ENCODE measurements at places on chromosomes 2 and 18. TPM values are rescaled to one million over a fixed set of nuclear protein-coding genes. Genes with fewer than 3 reads are reported as not detected.

KANSL1L gene
- 7.7 TPM for total RNA-seq

GKN2 gene
- total RNA-seq = not detected

HOXD4 gene
- 1.6 TPM for total RNA-seq

RGPD3 gene
- total RNA-seq = 0.05 TPM

PEX13 gene
- 44.1 TPM for total RNA-seq

FRZB gene
- total RNA-seq = 12.8 TPM

CAPN14 gene
- total RNA-seq = 0.08 TPM

SCN3A gene
- 0.80 TPM for total RNA-seq

DNA sequence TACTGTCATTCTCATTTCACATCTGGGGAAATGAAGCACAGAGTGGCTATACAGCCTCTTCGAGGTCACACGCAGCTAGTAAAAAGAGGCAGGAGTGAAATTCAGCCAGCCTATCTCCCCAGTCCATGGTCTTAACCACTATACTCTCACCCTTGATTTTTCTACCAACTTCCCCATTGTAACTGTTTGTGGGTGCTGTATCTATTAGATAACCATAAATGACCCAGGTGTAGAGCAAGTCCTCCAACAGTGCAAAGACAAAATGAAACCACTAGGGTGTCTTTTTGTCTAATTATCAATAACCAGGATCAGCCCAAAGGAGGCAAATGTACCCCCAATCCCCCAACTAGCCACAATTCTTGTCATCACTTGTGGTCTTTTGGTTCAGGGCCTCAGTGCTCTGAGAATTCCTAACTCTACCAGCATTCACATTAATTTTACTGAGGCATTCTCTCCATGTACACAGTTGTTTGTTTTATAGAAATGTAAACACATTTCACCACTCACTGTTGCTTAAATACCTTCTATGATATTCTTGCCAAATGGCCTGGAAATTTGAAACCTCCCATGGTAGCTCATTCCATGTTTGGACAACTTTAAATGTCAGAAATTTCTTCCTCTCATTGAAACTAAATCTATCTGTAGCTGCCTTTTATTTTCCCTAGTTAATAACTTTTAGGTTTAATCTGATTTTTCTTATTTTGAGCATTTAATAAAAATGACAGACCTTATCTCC lies 58.7 kb downstream of the SLC40A1 start:
- no peak for DNase-seq

DNA sequence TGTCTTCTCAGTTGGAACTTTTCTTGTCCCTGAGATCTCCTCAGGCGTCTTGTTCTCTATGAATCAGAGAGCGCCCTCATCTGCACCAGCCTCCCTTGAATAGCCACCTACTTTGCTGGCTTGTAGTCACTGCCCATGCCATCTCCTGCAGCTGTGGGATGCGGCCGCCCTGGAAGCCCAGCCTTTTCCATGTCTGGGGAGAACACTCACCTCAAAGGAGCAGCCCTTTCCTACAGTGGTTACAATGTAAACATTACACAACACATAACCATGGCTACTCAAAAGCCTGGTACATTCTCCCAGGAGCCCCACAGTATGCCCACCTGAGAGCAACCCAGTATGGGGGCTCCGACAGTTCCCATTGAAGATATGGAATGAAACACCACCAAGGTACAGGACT lies 351.0 kb downstream of the EN1 start:
- DNase-seq = no peak

DNA sequence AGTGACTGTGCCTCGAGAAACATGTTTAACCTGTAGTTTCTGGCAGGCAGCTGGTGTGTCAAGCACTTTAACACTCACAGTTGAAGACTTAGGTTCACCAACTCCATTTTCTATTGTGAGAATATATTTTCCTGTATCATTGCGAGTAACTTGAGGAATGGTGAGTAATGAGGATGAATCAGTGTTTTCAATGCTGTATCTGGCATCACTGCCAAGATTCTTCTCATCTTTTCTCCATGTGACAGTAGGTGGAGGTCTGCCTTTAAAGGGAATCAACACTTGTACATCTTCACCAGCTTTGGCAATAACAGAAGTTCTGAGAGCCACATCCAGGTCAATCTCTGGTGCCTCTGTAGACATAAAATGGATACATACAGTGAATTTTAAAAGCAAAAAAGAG lies 72.8 kb downstream of the PLEKHA3 start:
- DNase-seq = no peak

DNA sequence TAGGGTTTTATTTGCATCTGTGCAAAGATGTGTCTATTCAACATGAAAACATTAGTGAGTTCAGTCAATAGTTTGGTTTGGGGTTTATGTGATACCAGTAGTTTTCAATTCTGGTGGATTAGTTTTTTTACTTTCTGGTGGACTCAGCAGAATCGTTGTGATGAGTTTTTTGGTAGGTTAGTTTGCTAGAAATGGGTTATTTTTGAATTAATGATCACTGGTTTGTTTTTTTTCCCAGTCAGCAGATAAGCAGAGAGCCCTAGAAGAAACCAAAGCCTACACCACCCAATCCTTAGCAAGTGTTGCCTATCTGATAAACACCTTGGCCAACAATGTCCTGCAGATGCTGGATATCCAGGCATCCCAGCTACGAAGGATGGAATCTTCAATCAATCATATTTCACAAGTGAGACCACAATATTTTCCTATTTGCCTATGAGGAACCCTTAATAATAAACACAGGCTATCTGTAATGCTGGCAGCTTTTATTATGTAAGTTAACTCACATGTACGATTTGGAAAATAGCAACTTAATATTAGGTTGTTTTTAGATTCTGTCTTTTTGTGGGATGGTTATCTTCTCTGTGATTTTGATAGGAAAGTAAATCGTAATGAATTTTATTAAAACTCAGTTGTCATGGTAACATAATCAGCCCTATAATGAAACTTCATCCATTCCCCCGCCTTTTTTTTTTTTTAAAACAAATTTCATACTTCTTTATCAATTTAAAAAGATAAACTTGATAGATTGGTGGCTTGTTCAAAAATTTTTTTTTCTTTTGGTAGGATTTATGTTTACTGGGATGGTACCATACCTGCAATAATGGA lies 38.7 kb downstream of the ABI2 start:
- no peak for DNase-seq

DNA sequence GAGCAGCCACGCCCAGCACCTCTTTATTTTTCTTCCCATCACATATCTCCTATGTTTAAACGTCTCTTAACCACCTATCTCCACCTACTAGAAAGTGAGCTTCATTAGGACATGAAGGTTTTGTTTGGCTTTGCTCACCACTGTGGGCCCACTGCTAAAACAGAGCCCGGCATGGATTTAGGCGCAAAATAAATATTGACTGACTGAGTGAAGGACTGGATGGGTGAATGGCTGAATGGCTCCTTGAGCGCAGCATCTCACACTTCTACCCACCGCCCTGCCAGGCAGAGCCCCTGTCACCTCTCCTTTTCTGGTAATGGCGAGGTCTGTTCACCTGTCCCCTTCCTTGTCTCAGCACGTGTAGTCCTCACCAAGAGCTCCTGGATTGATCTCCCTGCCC lies 10.1 kb downstream of the CAPG start:
- DNase-seq = no peak

- no peak for DNase-seq
Observed at GRCh38 chr2:196182439-196183171, 11.2 kb upstream of the STK17B start.
